Ovary (tissue), 10 donors: ENCODE measurements at places on chromosomes 1 and 21.

DNA sequence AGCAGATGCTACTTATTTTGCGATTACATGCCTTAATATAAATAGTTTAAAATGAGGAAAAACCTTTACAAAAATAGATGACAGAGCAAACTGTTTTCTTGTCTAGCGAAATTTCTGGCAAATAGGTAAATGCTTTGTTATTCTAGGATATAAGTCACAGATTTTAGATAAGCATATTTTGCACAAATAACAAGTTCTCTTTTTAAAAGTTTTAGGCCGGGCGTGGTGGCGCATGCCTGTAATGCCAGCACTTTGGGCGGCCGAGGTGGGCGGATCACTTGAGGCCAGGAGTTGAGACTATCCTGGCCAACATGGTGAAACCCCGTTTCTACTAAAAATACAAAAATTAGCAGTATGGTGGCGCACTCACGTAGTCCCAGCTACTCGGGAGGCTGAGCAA lies 20.3 kb upstream of the ERRFI1 start:
- DNase-seq = no peak

DNA sequence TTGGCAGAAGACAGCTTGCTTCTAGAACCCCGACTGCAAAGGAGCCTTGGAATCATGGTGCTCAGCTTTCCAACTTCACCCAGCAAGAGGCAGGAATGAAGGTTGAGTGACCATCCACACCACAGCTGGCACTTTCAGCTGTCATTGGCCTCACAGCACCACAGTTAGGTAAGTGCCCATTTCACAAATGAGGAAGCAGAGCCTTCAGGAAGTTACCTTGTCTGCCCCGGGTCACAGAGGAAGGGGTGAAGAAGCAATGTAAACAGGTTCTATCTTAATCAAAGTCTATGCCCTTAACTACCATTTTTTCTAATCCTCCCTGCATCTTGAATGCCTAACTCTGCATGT lies 156.0 kb downstream of the GLUL start:
- no peak for DNase-seq

DNA sequence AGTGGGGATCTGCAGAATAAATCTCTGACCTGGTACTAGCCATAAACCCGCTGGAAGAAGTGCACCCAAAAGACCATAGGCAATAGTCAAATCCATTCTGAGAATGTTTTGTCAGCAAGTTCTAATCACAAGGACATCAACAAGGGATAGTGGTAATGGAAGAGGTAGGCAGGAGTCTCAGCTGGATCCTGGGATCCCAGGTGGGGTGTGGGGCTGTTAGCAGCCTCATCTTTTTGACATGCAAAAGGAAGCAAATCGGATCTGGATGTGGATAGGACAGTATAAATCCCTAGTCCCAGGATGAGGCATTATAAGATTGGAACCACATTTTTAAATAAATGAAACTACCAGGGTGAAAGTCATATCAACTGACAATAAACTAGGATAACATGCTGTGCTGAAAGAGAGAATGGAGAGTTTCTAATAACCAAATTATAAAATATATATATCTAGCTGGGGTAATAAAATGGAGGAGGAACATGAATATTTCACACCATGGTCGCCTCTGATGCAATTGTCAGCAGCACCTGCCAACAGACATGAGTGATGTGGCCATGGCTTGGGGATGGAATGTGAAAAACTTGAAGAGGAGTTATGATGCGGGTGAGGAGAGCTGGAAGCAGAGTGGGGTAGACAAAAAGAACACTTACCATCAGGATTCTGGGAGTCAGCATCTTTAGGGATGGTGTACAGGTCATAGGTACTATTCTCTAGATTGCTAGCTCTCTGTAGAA lies 23.7 kb upstream of the PEX19 start:
- no peak for DNase-seq

GRCh38 chr1:34591751-34592629 lies 162.9 kb upstream of the GJB5 start:
- DNase-seq = no peak

GRCh38 chr1:21665711-21666575 lies 3.2 kb downstream of the RAP1GAP start:
- DNase-seq = peak; percentile 9

DNA sequence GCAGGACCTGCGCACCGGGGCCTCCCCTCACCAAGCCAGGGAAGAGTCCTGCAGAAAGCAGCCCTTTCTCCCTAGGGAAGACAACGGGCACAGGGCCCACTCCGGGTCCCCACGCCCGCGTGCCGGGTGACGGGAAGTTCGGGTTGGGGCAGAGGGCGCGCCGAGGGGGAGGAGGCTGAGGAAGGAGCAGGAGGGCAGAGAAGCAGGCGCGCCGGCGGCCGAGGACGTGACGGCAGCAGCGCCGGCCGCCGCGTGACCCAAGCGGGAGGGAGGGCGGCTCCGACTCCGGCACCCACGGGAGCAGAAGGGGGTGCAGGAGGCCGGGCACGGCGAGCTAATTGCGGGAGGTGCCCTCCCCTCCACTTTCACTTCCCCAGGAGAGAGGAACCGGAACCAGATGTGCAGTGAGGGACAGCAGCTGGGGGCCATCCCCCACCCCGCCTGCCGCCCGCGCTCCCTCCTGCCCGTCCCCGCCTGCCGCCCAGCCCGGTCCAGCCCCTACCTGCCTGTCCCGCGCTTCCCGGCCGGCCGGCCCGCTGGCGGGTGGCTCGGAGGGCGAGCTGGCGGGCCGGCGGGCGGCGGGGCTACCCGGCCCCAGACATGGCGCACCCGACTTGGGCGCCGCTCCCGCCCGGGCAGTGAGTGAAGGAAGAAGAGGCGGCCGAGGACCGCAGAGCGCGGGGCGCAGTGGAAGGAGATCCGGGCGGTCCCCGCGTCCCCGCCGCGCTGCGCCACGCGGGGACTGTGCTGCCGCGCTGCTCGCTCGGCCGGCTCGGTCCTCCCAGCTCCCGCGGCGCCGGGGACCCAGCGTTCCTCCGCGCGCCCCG lies 510 bp downstream of the DENND4B start:
- DNase-seq = peak; percentile 86

GRCh38 chr1:11374748-11375110 lies 101.7 kb downstream of the UBIAD1 start:
- DNase-seq = no peak

- peak; percentile 77 for DNase-seq
These were observed at the start of gene SHISA4 for GRCh38 chr1:201888282-201889089. TSS of gene SHISA4 (plus strand) at chr1:201888898. CDS start at chr1:201888995, 97 bp downstream.

- DNase-seq = no peak
These were observed 90.7 kb upstream of the GFI1 start for GRCh38 chr1:92577261-92577895.

- no peak for DNase-seq
These were observed 5.8 kb downstream of the IBA57 start for GRCh38 chr1:228171221-228171891.

DNA sequence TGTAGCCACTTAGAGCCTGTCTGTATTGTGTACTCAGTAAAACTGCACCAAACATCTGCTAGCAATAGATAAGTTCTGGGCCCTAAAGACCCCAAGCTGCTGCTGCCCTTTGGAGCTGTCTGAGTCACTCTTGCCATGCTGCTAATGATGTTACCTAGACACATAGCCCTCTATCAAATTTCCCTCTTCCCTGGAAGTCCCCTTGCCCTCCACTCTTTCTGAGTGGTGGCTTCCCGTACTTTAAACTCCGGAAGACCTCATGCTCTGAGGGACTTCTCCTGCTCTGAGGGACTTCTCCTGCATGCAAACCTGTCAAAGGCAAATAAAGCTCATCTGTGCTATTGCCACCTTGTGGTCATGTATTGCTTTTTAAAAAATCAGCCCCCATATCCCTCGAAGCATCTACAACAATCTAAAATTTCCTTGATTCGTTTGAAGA lies 34.0 kb downstream of the FH start:
- DNase-seq = no peak

DNA sequence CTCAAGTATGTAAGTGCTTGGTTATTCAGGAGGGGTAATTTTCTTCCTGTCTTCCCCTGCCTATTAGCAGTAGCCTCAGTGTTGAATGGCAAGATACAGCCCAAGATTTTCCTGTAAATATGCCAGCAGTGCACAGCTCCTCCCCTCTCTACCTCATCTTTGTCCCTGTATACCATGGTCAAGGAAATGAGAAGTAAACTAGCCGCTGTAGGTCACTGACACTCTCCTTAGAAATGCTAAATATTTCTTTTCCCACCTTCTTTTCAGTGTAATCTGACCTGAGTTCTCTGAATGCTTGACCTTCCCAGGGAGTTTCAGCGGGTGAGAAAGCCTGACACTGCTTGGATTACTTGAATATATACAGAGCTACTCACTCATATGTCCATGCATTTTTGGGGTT lies 84.1 kb upstream of the ZNF326 start:
- no peak for DNase-seq

DNA sequence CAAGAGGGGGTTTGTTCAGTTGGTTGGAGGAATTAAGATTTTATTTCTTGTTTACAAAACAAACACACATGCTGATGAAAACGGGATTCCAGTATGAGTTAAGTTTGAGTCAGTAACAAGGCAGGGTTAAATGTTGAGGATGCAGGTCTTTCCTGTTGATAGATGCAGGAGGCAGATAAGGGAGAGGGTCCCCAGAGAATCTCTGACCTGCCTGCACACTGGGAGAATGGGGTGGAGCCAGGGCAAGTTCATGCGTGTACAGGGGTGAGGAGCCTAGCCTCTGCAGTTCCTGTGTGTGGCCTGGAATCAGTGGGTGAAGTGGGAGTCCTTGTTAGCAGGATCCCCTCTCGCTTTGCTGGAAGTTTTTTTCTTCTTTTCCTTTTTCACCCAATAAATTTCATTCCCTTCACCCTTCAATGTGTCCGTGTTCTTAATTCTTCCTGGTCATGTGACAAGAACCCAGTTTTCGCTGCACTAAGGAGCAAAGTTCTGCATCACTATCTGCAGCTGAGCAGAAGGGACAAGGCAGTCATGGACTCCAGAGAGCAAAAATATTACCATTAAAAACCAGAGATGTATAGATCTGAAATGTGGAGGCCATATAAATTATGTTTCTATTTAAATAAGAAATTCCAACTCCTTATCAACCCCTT lies 69.9 kb upstream of the MARK1 start:
- DNase-seq = no peak

DNA sequence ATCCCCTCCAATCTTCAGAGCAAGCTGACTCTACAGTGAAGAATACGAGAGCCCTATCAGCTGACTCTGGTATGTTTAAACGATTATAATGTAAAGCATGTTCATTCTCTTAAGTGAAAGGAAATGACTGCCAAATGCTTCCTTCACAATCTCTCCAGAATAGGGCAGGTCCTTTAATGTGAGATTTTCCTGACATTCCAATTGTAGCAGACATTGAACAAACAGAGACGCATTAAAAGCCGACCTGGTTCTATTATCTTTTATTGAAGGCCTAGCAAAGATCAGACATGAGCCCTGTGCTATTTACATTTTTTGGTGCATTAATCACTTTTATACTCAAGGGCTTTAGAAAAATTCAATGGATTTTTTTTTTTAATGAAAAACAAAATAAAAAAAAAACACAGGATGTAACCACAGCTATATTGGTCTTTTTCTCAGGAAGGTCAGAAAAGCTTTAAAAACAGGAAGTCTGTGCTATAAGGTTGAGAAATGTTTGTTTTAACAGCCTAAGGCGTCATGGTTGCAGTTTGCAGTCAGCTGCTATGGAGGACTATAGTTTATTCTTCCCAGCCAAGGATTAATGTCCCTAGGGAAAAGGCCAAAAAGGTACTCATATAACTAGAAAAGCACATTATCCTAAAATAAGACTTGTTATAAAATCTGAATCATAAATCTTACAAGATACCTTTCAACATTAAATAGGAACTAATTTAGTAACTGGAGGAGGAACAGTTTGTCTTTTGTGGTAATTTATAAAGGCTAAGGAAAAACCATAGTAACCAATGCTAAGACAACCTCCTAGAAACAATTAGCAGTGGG lies 104.8 kb downstream of the RERE start:
- no peak for DNase-seq

DNA sequence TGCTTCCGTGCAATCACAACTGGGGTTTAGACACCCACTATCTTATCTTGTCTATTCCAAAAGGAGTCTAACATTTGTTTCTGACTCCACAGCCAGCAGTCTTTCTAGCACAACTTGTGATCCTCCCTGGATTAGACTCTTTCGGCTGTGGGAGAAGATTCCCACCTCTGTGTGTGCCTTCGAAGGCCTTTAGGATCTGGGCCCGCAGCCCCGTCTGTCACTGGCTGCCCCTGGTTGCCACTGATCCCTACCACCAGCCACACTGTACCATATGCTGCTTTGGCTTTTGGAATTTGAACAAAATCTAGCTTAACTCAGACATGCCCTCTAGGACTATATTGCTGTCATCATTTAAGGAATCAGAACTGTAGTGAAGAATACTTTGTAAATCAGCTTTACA lies 18.0 kb downstream of the NTPCR start:
- no peak for DNase-seq

GRCh38 chr21:38567335-38567969 lies 69.2 kb upstream of the ERG start:
- DNase-seq = no peak

DNA sequence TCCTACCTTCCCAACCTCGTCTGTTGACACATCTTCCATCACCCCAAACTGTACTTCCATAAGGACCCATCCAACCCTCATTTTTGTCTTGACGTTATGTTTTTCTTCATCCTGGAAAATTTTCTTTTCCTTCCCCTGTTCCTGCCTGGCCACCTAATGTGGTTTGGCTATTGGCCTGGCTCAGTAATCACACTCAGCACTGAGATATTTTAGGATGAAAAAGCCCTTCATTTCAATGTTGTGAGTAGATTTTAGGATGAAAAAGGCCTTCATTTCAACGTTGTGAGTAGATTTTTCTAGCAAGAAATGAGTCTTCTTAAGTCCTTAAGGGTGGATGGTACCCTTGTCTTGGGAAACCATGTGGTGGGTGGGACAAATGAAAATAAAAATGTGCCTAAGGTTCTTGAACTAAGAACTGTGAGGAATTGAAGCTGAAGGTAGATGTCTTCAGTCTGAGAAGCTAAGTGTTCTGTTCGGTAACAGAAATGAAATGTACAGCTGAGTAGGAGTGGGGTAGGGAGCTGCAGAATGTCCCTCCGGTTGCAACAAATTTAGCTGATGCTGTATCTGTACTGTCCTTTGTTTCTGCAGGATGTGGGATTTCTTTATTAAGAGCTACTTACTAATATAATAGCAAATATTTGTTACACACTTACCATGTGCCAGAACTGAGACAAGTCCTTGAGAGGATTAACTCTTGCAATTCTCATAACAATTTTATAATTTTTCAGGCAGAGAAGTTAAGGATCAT lies 36.1 kb downstream of the DNTTIP2 start:
- DNase-seq = no peak

DNA sequence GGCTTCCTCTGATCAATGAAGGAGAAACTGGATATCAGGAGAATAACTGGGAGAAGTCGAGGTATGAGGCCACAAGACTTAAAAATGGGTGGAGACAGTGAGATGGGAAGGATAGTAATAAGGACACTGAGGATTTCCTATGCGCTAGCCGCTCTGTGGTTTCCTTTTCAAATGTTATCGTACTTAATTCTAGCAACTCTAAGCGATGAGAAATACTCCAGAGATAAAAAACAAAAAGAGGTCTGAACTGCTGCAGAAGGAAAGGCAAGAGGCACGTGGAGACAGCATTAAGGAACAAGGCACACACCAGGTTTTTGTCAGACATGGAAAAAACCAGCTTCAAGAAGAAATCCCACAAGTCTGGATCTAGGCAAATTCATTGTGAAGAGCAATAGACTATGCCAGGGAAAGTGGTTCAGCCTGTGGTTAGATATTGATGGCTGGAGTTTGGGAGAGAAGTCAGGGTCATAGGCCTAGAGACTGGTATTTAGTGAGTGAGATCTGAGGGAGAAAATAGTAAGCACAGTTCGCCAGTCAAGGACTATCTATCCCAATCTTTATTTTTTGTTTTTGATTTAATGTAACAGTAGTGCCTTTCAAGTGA lies 5.3 kb downstream of the CLCA2 start:
- no peak for DNase-seq

- no peak for DNase-seq
These were observed 105.8 kb downstream of the SLC16A1 start for GRCh38 chr1:112850034-112850757.
